ENCODE measurements at places on chromosomes 13 and 19.
A peak's percentile ranks its signal among the peaks of the same experiment; 100 is the strongest.

DNA sequence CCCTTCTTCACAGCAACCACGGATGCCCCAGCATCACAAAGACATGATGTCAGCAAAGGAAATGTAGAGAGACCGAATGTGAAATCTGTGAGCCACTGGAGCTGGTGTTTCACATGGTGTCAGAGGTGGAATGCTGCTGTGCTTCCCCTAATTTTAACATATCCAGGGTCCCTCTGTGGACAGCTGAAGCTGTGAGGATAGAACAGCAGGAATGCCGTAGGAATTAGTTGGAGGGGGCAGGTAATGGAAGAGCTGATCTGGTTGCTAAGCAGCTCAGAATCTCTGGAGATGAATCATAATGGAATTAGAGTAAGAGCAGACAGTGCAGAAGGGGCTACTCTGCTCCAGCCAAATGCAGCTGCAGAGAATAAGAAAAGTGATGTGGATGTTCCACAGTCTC lies 68.9 kb upstream of the ZNF835 start:
- DNase-seq: no peak

GRCh38 chr13:53038993-53039392 lies 10.4 kb downstream of the OLFM4 start:
- no peak for DNase-seq

DNA sequence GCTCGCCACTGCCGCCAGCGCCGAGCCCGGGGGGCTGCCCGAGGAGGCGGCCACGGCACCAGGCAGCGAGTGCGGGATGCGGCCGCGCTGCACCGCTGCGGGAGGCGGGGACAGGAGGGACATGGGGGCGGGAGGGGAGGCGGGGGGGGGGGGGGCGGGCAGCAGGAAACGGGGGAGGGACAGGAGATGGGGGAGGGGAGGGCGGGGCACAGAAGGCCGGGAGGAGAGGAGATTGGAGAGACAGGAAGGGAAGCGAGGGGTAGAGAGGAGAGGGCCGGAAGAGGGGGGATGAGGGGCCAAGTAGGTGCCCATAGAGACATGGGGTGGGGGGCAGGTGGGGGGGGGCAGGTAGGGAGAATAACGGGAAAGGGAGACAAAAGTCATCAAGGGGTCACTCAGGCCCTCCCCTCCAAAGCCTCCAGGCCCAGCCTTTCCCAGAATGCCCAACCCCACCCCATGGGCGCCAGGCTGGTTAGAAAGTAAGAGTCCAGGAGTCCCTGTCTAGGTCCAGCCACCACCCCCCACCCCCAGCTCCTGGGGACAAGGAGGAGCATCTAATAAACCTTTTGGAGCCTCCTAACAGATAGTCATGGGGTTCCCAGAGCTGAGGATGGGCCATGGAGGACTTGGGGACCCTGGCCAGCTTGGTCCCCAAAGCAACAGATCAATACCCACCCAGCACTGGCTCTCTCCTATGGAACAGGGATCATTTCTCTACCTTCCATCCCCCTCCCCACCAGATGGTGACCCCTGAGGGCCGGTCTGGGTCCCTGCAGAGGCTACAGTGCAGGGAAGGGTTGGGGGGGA lies 9.5 kb downstream of the NR2F6 start:
- DNase-seq: no peak

DNA sequence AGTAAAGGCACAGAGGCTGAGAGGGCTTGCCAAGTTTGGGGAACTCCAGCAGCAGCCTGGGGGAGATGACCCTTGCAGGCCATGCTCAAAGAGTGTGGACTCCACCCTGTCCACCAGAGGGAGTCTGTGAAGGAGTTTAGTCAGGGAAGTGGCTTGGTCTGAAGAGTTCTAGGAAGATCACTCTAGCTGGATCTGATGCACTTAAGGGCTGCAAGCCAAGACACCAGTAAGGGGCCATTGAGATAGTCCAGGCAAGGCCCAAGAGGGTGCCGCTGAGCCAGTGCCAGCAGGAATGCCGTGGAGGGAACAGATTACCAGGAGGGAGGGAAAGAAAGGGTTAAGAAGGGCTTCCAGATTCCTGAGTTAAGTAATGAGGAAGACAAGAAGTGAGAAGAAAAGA lies 68.7 kb downstream of the ZAR1L start:
- DNase-seq: peak; percentile 32

- no peak for DNase-seq
Observed at GRCh38 chr19:13083627-13084026, 19.0 kb downstream of the LYL1 start.

GRCh38 chr19:46294494-46294893 lies 2.3 kb upstream of the HIF3A start:
- no peak for DNase-seq

- DNase-seq: no peak
Observed at GRCh38 chr13:93794197-93794885, 567.7 kb downstream of the GPC6 start.

- no peak for DNase-seq
Observed at GRCh38 chr13:99859178-99860177, 112.1 kb downstream of the ZIC5 start.

GRCh38 chr19:48815870-48816501 lies 5.2 kb upstream of the BCAT2 start:
- DNase-seq: no peak

DNA sequence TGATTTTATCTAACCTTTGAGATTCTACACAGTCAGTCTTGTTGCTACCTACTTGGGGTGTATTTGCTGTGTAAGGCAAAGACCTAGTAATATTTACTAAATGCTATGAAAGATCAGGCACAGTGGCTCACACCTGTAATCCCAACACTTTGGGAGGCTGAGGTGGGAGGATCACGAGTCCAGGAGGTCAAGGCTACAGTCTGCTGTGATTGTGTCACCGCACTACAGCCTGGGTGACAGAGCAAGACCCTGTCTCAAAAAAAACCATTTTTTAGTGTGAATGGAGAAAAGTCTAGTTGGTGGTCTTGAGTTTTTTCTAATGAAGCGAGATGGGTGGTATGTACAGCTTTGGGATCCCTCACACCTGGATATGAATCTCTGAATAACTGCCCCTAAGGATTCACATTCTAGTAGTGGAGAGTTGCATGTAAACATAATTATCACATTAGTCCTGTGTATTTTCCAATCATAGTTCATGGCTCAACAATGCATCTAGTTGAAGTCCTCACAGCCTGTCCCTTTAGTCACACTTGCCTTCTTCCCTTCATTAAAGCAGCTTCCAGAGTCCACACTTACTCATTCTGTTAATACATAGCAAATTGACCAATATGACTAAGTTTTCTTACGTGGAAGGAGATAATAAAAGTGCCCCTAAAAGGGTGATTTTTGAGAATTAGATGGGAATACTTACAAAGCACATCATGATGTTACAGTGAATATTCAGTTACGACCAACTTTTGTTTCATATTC lies 7.5 kb downstream of the RPL21 start:
- DNase-seq: no peak

DNA sequence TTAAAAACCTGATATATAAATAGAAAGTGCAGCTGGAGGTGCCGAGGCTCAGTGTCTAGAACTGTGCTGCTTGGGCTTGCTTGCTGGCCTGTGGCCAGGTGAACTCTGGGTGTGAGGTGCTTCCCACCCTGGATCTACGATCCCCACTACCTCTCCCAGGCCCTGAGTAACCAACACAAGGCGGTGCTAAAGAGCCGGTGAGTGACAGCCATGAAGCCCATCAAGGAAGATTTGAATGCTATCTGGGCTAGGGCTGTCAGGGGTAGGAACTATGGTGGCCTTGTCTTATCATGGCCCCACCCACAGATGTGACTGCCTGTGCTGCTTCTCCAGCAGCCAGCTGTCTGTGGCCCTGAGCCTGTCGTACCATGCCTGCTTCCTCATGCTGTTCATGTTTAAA lies 25.6 kb upstream of the ZNF91 start:
- DNase-seq: no peak

DNA sequence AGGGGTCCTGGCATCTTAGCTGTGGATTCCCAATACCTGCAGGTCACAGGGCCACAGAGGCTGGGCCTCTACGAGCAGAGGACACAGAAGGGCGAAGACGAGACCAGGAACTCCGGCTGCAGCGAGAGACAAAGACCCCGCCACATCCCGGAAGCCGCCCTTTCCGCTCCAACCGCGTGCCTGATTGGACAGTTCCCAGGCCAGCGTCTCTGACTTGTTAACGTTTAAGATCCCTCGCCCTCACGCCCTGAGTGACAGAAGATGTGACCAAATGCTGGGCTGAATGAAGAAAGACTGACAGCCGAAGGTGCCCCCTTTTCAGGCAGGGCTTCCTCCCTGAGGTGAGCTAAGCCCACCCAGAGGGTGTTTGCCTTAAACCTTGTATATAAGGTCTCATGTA lies at the start of gene ZNF98:
TSS of gene ZNF98 (minus strand) at position 136 of the 400 bp plus-strand sequence. CDS start at position 14, 122 bp downstream.
- no peak for DNase-seq

- peak; percentile 21 for DNase-seq
Observed at GRCh38 chr19:56476651-56477428, at the start of gene ZNF667. Gene ZNF667, minus strand, starts transcription at chr19:56477345. Its CDS starts 14,975 bp downstream, at chr19:56462370.

GRCh38 chr19:10159610-10160009 lies 35.1 kb downstream of the DNMT1 start:
- no peak for DNase-seq

DNA sequence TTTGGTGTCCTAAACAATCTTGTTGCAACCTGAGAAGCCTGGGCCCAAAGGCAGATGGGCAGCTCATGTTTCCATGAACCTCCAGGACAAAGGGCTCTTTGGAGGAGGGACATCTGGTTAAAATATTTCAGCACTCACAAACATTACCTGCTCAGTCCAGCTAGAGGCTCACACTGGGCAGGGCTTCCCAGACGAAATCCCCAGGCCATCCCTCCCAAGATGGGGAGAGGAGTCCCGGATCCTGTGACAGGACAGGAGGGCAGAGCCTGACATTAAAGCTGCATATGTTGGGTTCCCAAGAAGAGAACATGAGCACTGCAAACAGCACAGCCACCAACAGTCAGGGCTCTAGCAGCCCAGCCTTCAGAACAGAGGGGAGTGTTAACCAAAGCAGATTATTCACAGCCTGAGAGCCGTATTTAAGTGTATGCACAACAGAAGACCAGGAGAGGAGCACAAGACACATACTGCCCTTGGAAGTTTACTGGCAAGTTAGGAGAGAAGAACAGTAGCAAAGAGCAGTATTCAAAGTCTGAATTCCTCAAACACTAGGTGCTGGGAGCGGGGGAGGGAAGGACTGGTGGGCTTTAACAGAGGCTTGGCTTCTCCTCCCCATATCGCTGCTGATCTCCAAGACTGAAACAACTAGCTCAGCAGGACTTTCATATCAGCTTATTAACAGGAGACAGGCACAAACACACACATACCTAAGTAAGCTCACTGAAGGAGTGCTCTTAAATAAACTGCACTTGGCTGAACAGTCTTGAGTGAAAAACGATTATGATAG lies 12.3 kb downstream of the ATP7B start:
- DNase-seq: no peak

DNA sequence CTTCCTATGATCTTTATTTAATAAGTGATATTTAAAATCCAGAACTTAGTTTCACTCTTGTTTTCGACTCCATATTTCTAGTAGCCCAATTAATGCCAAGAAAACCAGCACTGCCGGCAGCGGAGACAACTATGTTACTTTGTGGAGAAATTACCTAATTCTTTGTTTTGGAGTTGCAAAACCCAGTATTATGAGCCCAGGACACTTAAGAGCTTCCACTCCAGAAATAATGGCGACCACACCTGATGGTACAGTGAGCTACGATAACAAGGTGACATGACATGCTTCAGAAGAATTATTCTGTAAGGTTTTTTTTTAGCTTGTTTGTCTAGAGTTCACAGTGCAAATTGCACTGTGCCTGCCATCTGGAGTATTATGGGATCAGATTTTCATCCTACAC lies 136.4 kb downstream of the ZAR1L start:
- no peak for DNase-seq

DNA sequence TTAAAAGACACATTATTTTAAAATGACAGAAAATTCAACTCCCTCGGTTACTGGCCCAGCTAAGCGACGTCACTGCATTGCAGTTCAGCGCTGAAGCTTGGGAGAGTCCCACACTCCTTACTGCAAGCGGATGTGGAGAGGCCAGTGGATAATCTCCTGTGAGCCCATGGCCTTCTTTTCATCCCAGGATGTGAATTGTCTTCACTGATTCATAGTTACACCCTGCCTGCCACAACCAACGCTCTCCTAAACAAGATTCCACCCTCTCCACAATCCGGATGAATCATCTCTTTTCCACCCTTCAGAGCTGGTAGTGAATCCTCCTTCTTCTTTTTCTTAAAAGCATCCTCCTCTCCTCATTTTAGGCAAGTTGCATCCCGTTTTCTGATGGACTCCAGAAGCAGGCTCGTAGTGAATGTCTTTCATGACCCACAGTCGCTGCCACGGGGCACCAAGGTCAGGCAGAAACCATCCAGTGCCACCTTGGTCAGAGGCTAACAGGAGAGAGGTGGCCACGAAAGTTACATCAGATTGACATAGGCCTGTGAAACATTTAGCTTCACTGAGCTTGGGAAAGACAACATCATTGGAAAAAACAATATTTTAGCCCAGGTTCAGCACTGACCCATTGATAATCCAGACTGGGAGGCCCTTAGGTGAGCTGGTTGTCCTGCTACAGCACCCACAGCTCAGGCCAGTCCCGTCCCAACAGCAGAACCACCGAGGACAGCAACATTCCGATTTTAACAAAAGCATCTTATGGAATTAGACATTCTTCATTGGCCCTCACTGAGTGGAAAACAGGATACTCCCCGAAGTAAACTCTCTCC lies 2.0 kb downstream of the GJB2 start:
- DNase-seq: peak; percentile 17

DNA sequence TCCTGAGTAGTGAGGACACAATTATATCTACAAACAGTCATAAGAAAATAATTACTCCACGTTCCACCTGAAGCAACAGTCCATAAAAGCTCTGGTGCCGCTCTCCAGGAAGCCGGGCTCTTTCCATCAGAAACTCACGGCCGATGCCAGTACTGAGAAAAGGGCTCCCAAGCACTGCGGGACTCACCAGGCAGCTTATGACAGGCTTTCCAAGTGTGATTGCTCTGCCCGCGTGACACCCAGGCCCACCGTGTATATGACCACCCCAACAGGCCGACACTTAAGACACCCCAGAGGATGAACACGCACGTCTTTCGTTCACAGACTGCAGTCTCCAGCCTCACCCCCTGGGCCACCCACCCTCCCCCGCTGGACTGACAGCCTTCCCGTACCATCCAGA lies 199.0 kb downstream of the UQCRFS1 start:
- DNase-seq: no peak
